ENCODE measurements at places on chromosomes 4 and X. TPM values are rescaled to one million over a fixed set of nuclear protein-coding genes. Genes with fewer than 3 reads are reported as not detected.

Gene KIAA1210
- total RNA-seq: not detected

Gene PNCK
- total RNA-seq: 0.06 TPM

Gene G6PD
- total RNA-seq: 73.5 TPM

Gene MTMR8
- total RNA-seq: 1.1 TPM

Gene MAGEC3
- total RNA-seq: not detected

Gene PGAM4
- total RNA-seq: not detected
